ENCODE measurements at places on chromosomes 12 and 14.

- DNase-seq: peak; percentile 65
These were observed 73.7 kb downstream of the ANKS1B start for GRCh38 chr12:99911081-99911480.

DNA sequence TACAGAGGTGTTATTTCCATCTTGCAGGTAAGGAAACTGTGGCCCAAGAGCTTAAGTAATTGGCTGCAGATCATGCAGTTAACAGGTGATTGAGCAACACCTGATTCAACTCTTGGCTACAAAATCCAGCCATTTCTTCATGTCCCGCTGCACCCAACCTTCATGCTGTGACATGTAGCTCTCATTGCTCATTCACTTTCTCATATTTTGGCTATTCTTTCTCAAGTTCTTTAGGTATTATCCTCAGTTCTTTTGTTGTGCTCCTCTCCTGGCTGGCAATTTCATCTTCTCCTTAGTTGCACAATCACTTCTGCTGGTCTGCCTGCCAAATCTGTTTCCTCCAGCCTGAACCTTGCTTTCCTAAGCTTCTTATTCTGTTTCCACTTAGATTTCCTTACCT, 300.8 kb downstream of the SSPN start:
- no peak for DNase-seq

GRCh38 chr12:68435816-68436215, 103.7 kb upstream of the MDM1 start:
- peak; percentile 86 for DNase-seq

GRCh38 chr12:13345722-13346121, 149.2 kb downstream of the EMP1 start:
- DNase-seq: no peak

- no peak for DNase-seq
These were observed 106.6 kb downstream of the DYRK2 start for GRCh38 chr12:67754933-67755697.

DNA sequence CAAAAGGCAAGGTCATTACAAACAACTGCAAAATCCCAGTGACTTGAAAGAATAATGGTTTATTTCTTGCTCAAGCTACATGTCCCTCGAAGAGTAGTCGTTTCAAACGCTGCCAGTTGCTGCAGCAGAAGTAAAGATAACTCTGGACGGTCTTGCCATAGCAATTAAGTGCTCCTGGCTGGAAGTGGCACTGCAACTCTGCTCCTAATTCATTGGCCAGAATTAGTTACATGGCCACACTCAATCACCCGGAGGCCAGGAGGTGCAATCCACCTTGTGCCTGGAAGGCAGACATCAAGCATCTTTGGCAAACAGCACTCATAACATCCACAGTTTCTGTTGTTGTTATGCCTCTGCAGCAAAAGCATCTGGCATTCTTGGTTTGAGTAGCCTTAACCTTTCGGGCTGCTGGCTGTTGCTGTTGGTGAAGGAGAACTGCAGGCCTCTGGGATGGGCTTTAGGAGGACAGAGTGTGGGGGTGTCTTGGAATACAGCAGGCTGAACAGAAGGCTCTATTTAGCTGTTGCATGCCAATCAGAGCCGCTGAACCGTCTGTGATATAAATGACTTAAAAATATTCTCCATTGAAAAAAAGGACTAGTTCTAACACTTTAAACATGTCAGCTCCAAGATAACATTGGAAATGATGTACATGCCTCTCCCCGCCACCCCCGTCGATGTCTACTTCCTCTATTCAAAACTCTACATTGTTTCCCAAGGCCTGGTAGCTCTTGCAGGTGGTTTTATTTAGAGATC, 123.5 kb upstream of the DYRK2 start:
- no peak for DNase-seq

- DNase-seq: no peak
These were observed 42.7 kb upstream of the TBPL2 start for GRCh38 chr14:55482936-55483605.

DNA sequence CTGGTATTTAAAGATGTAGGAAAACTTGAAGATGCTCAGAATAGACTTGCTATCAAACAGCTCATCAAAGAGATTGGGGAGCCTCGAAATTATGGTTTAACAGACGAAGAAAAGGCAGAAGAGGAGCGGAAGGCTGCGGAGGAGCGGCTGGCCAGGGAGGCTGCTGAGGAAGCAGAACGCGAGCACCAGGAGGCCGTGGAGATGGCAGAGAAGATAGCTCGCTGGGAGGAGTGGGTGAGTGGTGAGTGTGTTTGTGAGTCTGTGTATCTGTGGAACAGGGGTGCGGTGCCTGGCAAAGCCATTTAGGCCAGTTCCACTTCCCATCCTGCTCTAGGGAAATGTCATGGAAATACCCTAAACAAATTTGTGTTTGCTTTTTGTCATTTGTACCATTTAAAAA, 19.2 kb upstream of the PAPOLA start:
- no peak for DNase-seq

GRCh38 chr14:89364316-89364715, 52.7 kb downstream of the FOXN3 start:
- DNase-seq: no peak

GRCh38 chr14:54715239-54715638, 148.3 kb downstream of the SAMD4A start:
- no peak for DNase-seq

DNA sequence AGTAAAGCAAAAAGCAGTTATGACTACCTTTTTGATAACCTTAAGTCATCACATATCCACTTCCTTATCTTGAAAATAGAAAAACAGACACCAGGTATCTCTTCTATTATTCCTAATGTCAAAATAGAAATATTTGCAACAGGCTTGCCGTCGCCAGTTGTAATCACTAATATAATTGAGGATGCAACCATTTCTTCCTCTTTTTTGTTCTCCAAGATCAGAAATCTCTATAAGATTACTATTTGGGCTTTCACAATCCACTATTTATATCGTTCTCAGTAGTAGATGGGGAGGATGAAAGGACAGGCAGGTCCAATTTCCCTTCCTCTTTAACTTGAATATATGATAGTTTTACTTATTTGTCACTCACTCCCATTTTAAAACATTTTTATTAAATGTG, 130.2 kb upstream of the HMGA2 start:
- DNase-seq: no peak

DNA sequence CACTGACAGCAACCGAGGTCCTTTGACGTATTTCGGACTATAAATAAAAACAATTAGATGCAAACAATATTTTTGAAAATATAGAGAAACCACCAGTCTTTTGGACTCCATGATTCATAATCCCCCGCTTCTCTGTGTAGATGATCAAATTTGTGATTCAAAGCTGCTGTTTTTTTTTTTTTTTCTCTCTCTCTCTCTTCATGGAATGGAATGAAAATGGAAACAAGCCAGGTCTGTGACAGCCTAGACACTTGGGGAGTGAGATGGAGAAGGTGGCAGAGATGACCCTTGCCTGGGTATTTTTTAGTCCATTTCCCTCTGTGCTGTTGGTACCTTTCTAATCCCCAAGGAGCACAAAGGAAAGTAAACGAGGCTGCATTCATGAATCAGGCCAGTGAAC, 248.5 kb downstream of the GLT1D1 start:
- DNase-seq: no peak

GRCh38 chr12:10205220-10205807, 7.4 kb upstream of the GABARAPL1 start:
- no peak for DNase-seq

- DNase-seq: no peak
These were observed 395.6 kb downstream of the BCAT1 start for GRCh38 chr12:24553259-24553658.

- no peak for DNase-seq
These were observed 4.4 kb downstream of the IPO8 start for GRCh38 chr12:30691122-30691879.

DNA sequence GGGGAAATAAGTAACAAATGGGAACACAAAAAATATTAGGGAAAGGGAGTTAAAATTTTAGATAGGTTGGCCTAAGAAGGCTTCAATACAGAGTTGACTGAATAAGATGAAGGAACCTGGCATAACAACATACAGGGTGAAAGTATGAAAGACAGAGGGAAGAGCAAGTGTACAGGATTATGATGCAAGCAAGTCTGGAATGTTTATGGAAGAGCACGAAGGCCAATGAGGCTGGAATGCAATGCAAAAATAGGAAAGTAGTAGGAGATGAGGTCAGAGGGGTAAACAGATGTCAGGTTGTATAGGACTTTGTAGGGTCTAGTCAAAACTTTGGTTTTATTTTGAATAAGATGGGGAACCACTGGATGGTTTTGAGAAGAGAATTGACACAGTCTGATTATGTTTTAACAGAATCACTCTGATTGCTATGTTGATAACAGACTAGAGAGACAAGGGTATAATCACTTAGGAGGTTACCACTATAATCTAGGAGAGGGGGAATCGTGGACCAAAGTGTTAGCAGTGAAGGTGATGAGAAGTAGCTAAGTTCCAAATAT, 96.8 kb downstream of the OSBPL8 start:
- DNase-seq: no peak

DNA sequence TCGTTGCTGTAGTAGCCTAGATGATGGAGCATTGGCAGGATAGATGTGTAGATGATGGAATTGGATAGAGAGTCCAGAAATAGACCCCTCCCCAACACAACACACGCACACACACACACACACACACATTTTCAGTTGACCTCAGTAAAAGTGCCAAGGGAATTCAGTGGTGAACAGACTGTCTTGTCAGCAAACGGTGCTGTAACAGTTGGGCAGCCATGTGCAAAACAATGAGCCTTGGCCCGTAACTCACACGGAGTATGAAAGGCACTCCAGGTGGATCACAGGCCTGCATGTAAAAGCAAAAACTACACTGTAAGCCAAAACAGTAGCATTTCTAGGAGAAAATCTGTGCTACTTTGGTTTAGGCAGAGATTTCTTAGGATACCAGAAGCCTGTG, 87.8 kb downstream of the DDX51 start:
- no peak for DNase-seq

DNA sequence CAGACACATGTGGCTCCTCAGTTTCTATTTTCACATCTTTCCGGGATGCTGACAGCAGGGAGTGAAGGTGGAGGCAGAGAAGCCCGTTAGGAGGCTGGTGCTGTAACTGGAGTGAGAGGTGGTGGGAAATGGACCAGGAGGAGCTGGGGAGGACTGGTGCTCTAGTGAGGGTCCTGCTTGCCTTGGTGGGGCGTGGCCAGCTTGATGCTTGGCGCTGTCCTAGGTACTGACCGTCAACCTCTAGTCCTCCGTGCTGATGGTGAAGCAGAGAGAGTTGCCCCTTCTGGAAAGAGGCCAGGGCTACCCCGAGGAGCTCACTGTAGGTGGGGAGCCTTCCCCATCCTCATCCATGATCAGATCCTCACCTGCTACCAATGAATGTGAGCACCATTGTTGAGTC, 1.4 kb downstream of the TRMT61A start:
- DNase-seq: no peak

DNA sequence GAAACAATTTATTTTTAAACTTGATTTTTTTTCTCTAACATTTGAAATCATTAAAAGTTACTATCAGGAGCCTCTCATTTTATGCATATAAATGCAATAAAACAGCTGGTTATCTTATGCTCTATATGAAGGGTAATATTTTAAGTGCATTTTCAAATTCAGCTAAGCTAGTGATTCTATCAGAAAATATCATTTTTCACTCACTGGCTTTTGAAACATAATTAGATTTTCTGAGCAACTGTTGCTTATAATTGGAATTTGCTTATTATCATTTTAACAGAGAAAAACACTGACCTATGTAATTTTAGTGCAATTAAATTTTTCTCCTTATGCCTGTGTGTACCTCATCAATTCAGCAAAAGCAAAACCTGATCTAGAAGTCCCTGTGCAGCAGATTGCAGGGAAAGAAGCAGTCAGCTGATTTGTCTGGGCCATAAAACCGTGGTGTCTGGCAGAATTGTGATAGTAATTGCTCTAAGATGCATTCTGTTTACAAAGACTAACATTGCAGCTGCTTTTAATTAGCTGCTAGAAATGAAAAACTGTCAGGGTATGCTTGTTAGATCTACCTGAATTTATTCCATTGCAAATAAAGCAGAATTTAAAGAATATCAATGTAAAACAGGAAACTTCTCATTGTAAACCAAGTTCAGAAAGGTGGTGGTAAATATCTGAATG, 75.0 kb downstream of the BICD1 start:
- DNase-seq: no peak

DNA sequence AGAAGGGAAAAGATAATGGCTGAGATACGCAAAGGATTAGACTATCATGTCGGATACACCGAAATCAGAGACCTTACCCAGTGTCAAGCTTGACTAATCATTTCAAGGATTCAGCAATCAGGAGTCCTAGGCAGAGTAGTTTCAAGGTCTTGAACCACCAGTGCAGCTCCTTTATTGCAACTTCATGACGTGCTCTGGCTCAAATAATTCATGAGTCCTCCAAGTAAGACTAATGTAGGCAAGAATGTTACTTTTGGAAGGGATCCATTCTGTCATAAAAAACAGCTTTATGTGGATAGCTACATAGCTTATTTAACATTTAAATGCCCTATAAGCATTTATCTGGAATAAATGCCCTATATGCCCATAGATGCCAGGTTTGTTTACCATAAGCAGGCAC, 123.2 kb downstream of the LMO3 start:
- DNase-seq: no peak

DNA sequence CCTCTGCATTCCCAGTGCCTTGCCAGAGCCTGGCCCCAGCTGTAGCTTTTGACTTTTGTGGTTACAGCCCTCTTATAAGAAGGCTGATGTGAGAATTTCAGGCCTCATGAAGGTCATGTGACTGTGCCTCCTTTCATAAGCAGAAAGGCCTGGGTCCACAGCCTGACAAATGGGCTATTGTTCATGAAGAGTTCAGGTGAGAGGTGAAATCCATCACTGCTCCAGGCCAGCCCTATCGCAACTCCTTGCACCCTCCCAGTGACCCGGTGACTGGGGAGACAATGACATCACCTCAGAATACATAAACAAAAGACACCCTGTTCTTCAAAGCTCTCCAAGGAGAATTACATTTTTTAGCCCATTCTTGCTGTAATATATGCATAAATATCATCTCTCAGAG, 321.5 kb downstream of the PCNX1 start:
- DNase-seq: no peak

DNA sequence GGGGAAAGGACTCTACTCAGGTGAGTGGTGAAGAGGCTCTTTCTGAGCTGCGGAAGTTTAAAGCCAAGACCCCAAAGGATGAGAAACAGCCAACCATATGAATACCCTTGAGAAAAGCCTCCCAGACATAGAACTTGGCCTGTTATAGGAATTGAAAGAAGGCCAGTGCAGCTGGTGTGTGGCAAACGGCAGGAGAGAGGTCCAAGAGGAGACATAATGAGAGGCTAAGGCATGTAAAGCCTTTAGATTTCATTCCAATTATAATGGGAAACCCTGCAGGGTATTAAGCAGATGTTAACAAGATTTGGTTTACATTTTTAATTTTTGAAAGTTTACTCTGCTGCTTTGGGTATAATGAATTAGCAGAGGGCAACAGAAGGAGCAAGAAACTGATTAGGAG, 552.1 kb upstream of the FBXO33 start:
- no peak for DNase-seq

DNA sequence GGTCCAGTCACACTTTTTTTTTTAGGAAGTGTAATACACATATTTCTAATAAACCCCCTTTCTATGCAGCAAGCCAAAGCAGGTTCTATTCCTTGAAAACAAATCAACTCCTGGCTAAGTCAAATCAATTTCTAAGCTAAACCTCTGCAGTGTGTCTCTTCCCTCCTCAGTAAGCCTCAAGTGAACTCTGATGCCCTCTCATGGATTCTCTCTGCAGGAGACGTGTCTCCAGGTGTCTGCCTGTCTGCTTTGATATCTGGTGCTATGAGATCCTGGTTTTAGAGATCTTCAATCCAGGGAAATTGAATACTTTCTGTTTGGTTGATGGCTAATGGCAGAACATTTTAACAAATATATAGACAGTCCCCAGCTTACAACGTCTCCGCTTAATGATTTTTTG, 791.7 kb downstream of the AACS start:
- no peak for DNase-seq

Measured in AG04450 (cell line).